Kidney (tissue), 22 donors: ENCODE measurements at places on chromosomes 3 and 15.

DNA sequence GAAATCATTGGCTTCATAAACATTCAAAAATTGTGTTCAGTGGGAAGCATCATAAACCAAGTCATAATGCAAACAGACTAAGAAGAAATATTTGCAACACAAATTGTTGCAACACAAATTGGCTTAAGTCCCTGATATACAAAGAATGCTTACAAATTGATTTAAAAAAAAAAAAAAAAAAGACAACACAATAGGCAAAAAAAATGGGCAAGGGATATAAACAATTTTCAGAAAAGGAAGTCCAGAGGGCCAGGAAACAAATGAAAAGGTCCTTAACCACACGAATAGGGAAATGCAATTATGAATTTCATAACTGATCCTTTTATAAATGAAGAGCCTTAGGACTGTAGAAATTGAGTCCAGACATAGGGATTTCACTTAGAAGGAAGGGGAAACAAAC is 98.9 kb downstream of the LRRK1 start:
- no peak for DNase-seq

- DNase-seq = no peak
Observed at GRCh38 chr3:32398531-32398930, 6.9 kb downstream of the CMTM7 start.

- DNase-seq = no peak
Observed at GRCh38 chr3:150074277-150074676, 103.6 kb upstream of the PFN2 start.

GRCh38 chr15:100975043-100975442 is 55.9 kb downstream of the LRRK1 start:
- no peak for DNase-seq

DNA sequence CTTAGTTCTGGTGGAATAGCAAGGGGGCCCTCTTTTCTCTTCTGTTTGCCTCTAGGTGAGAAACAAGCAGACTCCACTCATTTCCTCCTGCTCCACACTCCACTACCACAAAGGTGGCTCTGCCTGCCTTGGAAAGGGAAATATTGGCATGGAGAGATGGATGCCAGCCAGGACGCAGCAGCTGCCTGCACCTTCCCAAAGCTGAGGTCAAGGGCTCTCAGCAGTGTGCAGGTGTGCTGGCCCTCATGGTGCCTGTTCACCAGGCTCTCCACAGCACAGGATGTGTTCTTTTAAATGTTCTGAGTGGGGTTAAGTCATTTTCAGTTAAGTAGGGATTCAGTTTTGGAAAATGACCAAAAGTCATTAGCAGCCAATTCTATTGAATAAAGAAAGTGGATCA is 211.2 kb upstream of the STRIT1 start:
- DNase-seq = no peak

GRCh38 chr3:194560047-194560446 is 73.2 kb downstream of the TMEM44 start:
- no peak for DNase-seq

- no peak for DNase-seq
Observed at GRCh38 chr3:113514265-113514769, 639 bp downstream of the SPICE1 start.

- no peak for DNase-seq
Observed at GRCh38 chr3:12327021-12327420, 38.2 kb downstream of the PPARG start.

GRCh38 chr3:53347261-53348064 is at the start of gene DCP1A:
Gene DCP1A (minus strand): TSS chr3:53347543. CDS start chr3:53347517, 26 bp downstream.
- DNase-seq = peak; percentile 99

DNA sequence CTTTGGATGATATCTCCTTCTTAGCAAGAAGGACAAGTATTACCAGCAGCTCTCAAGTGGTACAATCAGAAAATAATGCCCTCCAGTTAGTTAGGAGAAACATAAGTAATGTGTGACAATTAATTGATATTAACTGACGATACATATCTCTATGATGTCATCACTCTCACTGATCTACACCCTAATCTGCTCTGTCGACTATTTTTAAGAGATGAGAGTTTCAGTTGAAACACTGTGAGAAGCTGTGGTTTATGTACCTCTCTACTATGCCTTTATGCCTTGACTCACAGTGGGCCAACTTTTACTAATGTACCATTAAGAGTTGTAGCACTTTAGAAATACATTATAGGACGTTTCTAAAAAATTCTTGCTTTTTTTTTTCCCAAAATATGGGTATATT is 8.6 kb downstream of the CEP152 start:
- DNase-seq = no peak

DNA sequence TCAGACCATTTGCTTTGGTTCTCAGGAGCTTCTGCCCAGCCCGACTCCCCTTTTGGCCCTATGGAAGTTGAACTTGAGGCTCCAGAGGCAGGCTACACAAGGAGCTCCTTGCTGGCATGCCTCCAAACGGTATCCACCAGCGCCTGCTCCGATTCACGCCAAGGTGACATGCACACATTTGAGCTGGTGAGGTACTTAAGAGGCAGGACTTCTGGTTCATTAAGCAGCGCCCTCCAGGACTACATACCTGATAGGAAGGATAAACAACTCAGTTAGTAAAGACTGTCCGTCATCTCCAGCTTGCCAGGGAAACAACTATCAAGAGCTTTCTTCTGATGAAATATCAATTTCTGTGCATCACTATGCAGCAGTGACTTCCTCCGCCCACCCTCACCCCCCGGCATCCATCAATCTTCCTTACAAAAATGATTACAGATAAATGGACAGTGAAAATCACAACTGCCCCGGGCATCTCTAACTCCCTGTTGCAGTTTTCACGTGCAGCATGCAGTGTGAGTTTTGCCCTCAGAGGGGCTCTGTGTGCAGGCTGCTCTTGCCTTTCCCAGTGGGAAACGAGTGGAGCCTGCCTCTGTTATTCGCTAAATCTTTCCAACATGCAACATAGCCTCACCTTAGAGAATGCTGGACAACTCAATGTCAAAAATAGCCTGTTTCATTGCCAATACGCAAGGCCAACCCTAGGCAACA is 122.9 kb downstream of the ARRDC4 start:
- peak; percentile 60 for DNase-seq

GRCh38 chr3:153242896-153243295 is 80.9 kb downstream of the RAP2B start:
- DNase-seq = no peak

DNA sequence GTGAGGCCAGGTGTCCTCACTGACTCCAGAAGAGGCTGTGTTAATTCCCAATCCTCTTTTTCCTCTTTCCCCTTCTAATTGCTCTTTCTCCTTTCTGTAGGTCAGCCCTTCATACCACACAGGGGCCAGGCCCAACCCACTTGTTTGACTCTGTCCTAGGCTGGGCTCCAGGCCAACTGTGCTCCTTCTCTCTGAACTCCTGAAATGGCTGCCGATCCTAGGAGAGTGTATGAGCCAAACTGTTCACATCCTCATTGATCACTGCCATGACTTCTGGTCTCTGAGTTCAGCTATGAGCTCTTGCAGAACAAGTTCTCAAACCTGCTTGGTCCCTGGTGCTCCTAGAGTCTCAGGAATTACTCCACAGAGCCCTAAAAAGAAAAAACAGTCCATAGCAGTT is 145.1 kb downstream of the VGLL4 start:
- no peak for DNase-seq

- no peak for DNase-seq
Observed at GRCh38 chr15:73283366-73283962, 85.3 kb downstream of the HCN4 start.

DNA sequence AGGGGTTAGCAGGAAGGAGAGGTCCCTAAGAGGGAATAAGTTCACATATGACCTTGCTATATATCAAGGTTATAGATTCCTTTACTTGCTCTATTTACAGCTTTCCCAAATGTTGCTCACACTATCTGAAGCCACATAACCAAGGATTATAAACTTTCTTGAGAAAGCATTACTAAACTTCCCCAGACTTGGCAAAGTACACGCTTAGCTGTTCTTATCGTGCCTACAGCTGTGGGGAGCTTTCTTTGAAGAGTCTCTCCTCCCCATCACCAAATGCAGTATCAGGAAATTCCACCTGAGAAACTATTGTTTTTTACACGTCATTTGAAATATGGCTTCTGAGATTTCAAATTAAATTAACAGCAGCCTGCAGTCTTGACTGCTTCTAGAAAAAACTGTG is 284.5 kb downstream of the CHL1 start:
- DNase-seq = no peak

GRCh38 chr3:111619833-111620232 is 24.7 kb upstream of the ZBED2 start:
- DNase-seq = no peak

DNA sequence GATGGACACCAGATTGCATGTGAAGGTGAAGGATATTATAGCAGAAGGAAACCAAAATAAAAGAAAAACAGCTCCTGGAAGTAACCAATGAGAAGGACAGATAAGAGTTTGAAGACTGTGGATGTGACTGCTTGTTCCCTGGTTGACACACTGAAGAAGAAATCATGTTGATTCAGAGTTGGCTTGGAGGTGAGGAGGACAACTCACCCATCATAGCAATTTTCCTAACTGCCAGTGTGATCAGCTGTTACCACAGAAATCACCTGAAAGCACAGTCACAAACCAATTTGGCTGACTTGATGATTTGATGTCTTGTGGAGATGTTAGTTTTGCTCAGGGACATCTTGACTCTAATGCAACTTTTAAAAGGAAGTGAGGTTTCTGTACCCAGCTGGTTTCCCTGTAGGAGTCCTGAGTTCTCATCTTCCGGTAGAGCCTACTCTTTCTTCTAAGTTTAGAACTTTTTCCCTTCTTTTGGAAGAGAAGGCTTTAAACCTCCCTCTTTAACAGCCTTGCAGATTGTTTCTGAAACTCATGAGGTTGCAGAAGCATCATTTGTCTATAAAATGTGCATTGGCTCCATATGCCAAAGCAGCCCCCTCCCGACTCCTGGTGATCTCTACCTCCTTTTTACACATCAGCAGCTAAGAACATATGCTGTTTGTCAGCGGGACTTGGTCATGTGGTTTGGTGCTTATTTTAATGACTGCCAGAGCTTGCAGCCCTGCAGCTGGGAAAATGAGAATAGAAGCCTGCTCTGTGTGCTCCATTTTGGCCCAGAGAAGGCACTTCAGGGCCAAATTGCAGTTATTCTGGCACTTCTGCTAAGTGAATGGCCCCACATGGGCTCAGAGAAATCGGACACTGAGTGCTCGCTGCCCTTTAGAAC is 10.3 kb downstream of the ATG7 start:
- peak; percentile 33 for DNase-seq

DNA sequence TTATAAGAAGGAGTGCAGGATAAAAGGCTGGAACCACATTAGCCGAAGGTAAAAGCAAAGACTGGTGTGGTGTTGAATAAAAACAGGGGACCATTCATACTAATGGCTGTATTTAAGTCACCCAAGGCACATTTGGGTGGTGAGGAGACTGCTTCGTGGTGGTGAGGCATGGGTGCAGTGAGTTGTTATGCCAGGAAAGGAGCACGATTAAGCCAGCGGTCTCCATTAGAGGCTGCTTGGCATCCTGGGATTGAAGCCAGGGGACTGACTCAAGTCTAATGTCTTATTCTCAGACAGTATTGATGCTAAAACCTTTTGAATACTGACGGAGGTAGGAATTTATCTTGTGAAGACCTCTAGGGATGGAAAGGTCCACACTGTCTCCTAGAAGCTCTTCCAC is 21.9 kb downstream of the FEM1B start:
- no peak for DNase-seq

- DNase-seq = no peak
Observed at GRCh38 chr3:195873971-195874370, 34.4 kb downstream of the TNK2 start.

- no peak for DNase-seq
Observed at GRCh38 chr3:77887611-77888010, 847.7 kb downstream of the ROBO2 start.

DNA sequence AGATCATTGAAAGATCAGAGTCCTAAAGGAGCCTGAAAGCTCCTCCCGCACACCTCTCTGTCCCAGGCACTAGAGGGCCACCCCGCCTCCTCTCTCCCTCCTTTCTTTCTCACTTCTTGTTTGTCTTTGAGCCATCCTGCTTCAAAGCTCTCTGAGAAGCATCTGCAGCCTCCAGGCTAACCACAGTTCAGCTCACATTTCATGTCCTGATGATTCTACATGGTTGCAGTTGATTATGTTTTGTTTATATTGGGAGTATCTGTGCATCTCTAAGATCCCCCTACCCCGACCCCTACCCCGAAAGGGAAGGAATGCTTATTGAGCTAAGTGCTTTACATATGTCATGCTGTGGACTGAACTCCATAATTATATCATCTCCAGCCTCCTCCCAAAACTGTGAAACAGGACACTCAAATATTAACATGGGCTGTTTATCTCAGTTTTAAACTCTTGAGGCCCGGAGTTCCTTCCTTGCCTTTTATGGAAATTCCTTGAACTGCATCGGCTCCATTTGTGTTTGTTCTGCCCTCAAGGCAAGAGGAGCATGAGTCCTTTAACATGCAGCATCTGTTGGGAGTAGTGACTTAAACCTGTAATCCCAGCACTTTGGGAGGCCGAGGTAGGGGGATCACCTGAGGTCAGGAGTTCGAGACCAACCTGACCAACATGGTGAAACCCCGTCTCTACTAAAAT is 30.9 kb downstream of the MGLL start:
- peak; percentile 87 for DNase-seq

DNA sequence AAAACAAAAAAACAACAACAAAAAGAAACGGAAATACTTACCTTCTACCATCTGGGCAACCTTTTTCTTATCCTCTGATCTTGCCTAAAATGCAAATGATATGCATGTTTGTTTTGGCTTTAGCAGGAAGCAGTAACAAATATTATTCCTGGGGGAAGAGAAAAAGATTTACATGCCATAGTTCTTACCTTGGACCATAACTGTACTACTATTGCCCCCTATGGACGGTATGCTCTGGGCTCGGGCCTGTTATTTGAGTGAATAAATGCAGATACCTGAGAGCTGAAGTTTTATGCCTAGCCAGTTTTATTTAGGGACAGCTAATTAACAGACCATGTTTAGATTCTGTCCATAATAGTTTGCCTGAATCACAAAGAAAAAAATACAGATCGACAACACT is 12.6 kb upstream of the STARD5 start:
- no peak for DNase-seq

DNA sequence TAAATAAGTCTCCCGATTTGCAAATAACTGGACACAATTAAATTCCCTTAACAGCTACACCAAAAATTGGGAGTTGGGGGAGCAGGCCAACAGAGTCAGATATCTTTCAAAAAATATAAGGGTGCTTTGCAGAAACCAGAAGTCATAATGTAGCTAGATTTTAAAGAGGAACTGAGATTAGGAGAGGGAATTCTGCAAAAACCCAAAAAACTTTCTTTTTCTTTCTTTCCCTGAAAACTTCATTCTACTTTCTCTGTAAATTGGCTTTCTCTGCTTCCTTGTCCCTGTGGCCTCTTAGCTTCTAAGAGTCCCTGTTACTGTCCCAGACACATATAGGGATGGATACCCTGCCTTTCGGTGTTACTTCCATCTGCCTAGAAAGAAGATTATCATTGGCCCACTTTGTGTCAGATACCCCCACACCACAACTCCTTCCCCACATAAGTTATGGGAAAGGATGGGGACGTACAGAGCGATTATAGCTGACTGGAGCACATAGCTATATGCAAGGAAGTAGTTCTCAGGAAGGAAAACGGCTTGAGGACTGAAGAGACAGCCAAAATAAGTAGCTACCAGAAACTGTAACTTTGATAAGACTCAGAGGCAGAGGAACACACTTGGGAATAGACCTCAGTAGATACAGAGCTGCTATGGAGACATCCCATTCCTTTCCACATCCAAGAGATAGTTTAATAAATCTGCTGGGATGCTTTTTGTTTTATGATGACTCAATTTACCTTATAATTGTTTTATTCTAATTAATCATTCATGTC is 129.1 kb upstream of the TGFBR2 start:
- no peak for DNase-seq

GRCh38 chr15:98952381-98952803 is 55.2 kb downstream of the PGPEP1L start:
- no peak for DNase-seq
